Tracheal epithelial cell (primary cell): ENCODE measurements at places on chromosomes 6 and 20. TPM values are rescaled to one million over a fixed set of nuclear protein-coding genes. Genes with fewer than 3 reads are reported as not detected.

DPM1 gene
- total RNA-seq, result 76.5 and 83.9 TPM in 2 replicates

PHF10 gene
- total RNA-seq, result 11.6 and 21.1 TPM in 2 replicates

SLC12A5 gene
- under 0.01 TPM in 1 of 2 replicates, not detected in the other for total RNA-seq

PAX1 gene
- not detected in 2 replicates for total RNA-seq
